ENCODE measurements at places on chromosomes 11 and 22.
A peak's percentile ranks its signal among the peaks of the same experiment; 100 is the strongest.

DNA sequence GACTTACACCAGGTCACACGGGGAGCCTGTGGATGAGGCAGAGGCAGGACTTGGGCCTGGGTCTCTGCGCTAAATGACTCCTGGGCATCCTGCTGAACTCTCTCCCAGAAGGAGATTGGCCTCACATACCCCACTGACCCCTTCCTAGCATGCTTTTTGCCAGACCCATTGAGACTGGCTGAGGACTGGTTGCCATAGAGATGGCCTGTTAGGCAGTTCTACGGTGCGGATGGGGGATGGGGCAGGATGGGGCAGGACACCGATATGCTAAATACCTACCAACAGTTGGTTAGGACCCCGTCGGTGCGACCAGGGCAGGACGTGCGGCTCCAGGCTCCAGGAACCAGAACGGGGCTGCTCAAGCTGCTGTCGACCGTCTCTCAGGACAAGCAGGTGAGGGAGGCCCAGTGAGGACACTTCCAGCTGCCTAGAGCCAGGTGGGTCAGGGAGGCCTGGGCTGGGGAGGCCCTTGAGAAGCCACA lies at the start of gene TSGA10IP:
TSS of gene TSGA10IP (plus strand) at position 51 of the 482 bp plus-strand sequence. CDS start at position 247, 196 bp downstream.
- no peak for DNase-seq

- peak; percentile 8 for DNase-seq
Measured at GRCh38 chr11:128939591-128939990, 3.1 kb downstream of the TP53AIP1 start.

GRCh38 chr11:72222106-72222891 lies 2.3 kb upstream of the INPPL1 start:
- DNase-seq = no peak

- no peak for DNase-seq
Measured at GRCh38 chr22:30214703-30215407, 31.7 kb downstream of the LIF start.

GRCh38 chr11:42299780-42300179 lies 840.3 kb upstream of the LRRC4C start:
- DNase-seq = no peak

DNA sequence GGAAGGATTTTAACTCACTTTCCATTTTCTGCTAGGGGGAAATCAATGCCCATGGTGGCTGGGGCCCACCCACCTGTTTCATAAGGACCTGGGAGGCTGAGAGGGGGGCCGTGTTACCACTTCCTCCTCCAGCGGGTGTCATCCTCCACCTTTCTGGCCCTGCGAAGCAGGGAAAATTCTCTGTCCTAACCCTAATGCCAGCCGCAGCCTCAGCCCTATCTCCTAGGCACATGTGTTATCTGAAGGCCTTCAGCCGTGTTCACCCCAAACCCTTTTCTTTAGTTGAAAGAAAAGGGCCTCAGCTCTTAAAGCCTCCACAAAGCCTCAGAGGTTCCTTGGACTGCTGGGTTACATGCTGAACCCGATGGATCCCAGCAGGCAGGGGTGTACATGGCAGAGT lies 55.4 kb upstream of the NECTIN1 start:
- no peak for DNase-seq

DNA sequence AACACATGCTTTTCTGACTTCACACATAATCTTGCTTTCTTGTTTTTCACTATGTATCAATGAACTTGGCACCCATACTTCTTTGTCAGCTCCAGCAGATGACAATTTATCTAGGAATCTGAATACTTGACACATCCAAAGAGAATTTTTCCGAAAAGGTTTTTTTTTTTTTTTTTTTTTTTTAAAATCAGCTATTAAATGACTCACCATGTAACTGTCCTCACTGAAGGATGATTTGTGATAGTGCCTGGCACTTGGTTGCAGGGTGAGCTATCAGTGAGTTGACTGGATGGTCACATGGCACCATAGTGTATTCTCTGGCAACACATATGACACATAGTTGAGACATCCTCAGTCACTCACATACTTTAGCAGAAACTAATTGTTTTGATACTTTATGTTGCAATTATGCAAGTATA lies 133.4 kb upstream of the E2F8 start:
- peak; percentile 29 for DNase-seq

DNA sequence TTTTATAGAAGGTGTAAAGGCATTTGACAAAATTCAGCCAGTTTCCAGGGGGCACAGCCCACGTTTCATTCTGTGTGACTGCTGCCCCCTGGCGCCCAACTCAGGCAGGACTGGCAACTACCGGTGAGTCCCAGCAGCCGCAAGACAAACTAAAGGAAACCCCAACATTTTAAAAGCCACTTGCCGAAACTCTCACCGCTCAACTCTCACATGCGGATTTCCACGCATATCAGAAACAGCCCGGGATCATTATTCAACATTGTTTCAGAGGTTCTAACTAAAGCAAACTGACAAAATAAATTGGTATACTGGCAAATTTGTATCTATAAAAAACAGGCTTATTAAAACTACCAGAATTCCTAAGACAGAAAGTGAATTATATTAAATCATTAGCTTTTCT lies 48.2 kb downstream of the MORC2 start:
- peak; percentile 24 for DNase-seq
